Liver (tissue), 10 donors: ENCODE measurements at places on chromosomes 3 and 15. TPM values are rescaled to one million over a fixed set of nuclear protein-coding genes. Genes with fewer than 3 reads are reported as not detected.

DNA sequence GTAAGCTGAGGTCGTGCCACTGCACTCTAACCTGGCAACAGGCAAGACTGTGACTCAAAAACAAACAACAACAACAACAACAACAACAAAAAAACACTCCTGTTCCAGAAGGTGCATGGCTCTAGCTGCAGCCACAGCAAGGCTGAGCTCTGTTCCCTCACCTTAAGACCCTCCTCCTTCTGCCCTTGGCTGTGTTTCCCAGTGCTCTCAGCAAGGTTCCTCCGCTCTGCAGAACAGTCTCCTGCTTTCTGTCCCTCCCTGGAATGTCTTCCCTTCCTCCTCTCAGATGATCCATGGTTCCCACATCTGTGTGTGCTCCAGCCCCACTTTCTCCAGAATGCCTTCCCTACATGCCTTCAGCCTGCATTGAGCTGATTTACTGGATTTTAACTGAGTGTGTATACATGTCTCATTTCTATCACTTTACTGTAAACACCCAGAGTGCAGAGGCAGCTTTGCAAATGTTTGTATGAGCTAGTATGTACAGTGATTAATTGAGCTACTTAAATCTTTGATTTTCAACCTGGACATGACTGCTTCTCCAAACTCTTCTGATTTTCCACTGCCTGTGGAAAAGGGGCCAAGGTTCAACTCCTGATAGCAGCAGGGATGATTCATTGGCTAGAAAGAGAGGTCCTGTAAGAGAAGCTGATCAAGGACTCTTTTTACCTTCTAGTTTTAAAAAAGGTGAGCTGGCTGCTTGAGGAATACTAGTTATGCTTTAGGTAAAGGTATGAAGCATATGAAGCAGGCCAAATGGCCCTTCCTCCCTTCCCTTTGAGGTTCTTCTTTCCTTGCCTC is 14.7 kb downstream of the ANKUB1 start:
- DNase-seq: no peak

DNA sequence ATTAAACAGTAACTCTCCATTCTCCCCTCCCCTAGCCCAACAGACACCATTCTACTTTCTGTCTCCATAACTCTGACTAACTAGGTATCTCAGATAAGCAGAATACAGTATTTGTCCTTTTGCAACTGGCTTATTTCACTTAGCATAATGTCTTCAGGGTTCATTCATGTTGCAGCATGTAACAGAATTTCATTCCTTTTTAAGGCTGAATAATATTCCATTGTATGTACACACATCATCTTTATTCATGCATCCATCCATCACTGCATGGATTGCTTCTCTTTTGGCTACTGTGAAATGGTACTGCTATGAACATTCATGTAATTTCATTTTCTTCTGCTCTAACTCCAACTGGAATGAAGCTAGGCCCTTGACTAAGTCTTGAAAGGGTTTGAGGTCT is 2.0 kb upstream of the PTPN23 start:
- DNase-seq: no peak

DNA sequence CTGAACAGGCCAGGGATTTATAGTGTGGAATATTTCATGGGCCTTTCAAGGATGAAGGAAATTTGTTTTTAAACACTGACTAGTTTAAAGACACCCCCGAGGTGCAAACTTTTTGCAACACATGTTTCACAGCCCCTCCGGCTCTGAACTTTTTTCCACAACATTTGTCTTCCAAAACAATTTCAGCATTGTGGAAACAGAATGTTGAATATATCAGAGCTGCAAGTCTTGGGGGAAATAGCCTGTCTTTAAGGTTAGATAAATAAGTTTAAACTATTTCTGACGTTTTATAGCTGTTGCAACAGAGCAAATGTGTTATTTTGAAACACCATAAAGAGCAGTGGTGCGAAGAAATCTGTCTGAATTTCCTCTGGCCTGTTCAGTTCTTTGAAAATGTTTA is 229.2 kb upstream of the GOLGA6L4 start:
- no peak for DNase-seq

DNA sequence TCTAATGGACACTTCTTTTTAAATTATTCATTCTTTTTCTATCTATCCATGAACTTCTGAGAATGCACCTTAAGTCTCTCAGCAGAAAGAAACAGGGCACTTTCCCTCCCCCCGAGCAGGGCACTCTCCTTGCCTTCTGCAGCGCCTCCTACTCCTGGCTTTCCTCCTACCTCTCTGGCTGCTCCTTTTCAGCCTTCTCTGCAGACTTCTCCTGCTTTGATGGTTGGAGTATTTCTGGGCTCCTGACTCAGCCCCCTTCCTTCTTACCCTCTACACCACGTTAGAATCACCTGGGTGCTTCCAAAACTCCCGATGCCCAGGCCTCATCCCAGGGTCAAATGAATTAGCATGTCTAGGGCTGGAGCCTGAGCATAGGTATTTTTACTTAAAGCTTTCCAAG is 3.4 kb downstream of the SCN5A start:
- DNase-seq: no peak

DNA sequence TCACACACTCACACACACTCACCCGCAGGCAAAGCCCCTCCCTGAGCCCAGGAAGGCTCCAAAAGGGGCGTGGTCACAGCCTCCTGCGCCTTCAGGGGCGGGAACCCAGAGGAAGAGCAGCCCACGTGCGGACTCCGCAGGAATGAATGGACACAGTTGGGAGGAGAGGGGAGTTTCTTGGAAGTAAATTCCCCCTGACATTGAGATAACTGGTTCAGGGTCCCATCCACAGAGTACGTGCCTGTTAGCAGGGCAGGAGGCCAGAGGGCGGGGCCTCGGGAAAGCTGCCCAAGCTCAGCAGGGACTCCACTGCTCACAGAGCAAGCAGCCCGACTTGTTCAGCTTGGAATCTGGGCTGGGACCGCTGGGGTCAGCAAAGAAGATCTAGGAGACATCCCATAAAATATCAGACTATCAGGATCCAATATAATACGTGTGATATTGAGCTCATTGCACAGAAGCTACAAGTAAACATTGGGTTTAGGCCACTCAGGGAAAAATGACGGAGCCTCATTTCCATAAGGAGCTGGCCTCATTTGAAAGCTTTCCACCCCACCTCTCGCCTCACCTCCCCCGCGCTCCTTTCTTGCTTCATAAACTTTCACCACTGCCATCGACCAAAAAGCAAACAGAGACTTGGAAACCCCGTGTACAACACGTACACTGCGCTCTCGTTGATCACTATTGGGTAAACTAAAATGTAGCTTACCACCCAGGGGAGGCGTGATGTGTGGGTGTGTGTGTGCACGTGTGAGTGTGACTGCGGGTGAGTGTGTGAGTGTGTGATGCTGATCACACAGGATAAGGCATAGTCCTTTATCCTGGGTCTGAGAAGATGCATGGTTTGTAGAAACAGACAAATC is 36.0 kb downstream of the TM2D3 start:
- DNase-seq: no peak

DNA sequence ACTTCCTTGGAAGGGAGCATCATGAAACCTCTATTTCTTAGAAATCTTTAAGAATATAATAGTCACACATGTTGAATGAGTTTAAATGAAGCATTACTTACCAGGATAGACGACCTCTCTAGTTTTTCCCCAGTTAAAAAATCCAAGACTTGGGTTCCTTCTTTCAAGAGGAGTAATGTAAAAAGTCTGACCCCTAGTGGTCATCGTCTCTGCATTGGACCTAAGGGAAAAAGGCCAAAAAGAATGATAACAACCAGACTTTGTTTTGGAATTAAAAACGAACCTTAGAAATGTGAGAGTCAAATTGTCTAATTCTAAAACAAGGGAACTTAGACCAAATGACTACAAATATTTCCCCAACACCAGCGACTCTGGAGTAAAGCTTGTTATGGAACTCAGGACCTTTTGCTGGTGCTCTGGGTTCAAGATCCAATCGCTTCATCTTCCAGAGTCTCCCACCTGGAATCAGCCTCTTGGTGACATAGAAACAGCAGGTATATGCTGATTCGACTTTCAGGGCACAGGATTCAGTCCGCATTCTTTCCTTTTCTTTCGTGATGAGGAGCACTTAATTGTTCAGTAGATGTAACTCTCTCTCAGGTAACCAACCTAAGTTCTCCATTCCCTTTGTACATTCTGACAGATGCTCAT is 214.8 kb upstream of the TPRG1 start:
- no peak for DNase-seq

DNA sequence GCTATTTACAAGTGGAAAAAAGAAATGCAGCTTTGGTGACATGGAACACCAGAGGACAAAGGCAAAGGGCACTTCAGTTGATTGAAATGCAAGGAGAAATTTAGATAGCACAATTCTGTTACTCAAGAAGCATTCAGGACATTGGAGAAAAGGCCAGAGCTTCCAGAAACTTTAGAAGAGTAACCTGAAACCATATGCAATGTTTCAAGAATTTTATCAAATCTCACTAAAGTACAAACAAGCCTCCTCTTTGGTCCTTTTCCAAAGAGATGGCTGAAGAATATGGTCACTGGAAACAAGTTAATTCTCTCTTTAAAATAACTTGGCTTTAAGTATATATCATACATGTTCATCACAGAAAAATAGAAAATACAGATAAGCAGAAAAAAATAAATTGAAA is 14.6 kb upstream of the LMOD3 start:
- DNase-seq: no peak

DNA sequence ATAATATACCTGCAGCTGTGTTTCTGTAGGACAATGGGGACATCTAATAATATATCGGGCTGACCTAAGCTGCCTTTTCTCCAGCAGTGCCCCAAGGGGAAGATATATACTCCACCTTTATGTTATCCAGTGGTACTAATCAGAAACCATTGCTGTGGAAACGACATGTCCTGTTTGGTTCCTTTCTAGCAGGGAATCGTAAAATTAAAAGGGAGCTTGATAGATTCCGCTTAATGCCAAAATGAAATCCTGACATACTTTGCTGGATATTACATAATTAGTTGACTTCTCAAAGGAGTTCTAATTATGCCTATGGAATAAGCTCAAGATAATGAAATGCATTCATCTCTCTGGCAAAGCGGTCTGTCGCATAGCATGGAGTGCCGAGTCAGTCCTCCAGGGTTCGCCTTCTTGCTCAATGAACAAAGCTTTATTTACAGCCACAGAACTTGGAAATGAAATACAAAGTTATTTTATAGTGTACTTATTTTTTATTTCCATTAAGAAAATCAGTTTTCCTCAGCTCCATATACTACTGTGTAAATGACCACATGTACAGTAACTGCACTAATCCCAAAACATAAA is 262.8 kb downstream of the LRTM1 start:
- no peak for DNase-seq

- no peak for DNase-seq
Measured at GRCh38 chr3:186152889-186153292, 44.0 kb upstream of the ETV5 start.

- peak; percentile 44 for DNase-seq
Measured at GRCh38 chr3:14118400-14119381, 6.0 kb downstream of the CHCHD4 start.

DNA sequence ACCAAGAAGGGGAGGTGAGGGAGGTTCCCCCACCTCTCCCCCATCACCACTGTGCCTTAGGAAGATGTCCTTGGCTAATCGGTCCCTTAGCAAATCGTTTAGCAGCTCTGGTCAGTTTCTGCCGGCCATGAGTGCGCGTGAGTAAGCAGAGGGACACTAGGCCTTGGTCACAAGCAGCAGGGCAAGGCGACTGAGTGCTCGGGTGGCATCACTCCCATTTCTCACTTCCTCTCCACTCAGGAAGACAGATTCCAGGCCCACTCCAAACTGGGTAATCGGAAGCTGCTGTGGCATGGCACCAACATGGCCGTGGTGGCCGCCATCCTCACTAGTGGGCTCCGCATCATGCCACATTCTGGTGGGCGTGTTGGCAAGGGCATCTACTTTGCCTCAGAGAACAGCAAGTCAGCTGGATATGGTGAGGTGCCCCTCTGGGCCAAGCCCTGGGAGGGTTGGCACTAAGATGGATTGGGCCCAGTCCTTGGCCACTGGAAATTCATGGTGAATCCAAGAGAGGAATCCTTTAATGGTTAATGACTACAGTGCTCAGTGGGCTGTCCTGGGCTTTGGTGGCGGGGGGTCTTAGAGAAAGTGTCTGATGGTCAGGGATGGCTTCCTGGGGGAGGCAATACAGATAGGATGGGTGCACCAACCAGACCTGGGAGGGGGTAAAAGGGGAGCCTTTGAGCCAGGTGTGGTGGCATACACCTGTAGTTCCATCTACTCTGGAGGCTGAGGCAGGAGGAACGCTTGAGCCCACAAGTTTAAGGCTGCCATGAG is 4.0 kb downstream of the PARP3 start:
- no peak for DNase-seq

GRCh38 chr3:12894629-12895028 is 53.3 kb upstream of the RPL32 start:
- DNase-seq: no peak

DNA sequence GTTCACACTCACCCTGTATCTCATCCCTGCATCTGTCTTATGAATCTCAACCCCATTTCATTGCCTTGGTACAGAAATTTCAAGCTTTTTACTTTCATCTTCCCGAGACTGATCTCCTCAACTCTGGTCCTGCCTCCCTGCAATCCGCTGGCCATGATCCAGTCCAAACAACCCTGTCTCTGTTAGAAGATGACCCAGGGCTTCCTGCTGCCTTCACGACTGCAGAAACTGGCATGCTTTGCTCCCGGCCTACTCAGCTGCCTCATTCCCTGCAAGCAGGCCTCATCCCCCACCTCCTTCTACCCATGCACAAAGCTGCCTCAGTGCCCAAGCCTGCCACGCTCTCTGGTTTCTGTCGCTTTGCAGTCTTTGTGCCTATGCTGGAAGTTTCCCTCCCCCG is 12.4 kb downstream of the HES1 start:
- peak; percentile 41 for DNase-seq

- peak; percentile 71 for DNase-seq
Measured at GRCh38 chr3:88203642-88204055, 53.9 kb downstream of the C3orf38 start.

- DNase-seq: no peak
Measured at GRCh38 chr15:95162967-95163531, 931.7 kb downstream of the MCTP2 start.

GRCh38 chr15:40764629-40765103 is 798 bp downstream of the GCHFR start:
- DNase-seq: no peak

GRCh38 chr15:48149858-48150257 is 28.2 kb downstream of the MYEF2 start:
- DNase-seq: no peak

TGM5 gene
- polyA plus RNA-seq: not detected

SH3BP5 gene
- polyA plus RNA-seq: 13.7 TPM

SERPINI2 gene
- not detected for polyA plus RNA-seq

BLOC1S6 gene
- 13.3 TPM for polyA plus RNA-seq

GOLGA8T gene
- not detected for polyA plus RNA-seq

SAMMSON gene
- polyA plus RNA-seq: not detected

WWTR1 gene
- 9.2 TPM for polyA plus RNA-seq
